Amniotic stem cell (primary cell): ENCODE measurements at places on chromosomes 6 and 20.

DNA sequence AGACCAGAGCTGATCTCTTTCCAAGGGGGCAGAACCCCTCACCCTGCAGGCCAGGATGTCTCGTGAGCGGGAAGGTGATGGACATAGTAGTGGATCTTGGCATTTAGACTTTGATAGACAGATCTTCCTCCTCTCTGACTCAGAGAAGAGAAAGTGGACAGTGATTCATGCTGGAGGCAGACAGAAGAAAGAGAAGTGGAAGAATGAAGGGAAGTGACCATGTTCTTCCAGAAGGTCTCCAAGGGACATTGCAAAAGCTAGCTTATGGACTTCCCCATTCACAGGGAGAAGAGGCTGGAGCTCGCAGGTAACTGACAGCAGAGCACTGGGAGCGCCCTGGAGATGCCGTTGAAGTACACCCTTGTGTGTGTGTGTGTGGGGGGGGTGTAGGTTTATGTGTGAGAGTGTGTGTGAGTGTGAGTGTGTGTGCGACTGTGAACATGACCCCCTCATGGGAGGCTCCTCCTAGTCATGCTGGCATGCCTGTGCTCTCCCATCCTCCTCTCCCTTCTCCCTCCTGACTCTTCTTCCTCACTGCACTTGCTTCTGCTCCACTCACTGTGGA, 8.0 kb upstream of the RAET1L start:
- no peak for DNase-seq

DNA sequence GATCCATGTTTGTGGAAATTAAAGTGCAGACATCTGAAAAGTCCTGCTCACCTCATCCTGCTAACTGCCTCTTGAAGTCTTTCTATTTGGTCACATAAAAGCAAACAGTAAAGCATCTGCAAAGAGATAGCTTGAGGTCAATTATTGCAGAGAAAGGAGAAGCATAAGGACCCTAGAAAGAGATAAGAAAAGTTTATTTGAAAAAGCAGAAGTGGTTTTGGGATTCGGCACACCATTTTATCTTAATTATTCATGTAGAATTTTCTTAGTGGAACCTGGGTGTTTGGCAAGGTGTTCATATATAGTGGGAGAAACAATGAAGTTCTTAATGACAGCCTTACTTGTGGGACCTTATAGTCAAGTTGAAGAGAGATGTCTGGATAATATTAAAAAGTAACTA, 280.8 kb downstream of the CENPW start:
- DNase-seq, result no peak

DNA sequence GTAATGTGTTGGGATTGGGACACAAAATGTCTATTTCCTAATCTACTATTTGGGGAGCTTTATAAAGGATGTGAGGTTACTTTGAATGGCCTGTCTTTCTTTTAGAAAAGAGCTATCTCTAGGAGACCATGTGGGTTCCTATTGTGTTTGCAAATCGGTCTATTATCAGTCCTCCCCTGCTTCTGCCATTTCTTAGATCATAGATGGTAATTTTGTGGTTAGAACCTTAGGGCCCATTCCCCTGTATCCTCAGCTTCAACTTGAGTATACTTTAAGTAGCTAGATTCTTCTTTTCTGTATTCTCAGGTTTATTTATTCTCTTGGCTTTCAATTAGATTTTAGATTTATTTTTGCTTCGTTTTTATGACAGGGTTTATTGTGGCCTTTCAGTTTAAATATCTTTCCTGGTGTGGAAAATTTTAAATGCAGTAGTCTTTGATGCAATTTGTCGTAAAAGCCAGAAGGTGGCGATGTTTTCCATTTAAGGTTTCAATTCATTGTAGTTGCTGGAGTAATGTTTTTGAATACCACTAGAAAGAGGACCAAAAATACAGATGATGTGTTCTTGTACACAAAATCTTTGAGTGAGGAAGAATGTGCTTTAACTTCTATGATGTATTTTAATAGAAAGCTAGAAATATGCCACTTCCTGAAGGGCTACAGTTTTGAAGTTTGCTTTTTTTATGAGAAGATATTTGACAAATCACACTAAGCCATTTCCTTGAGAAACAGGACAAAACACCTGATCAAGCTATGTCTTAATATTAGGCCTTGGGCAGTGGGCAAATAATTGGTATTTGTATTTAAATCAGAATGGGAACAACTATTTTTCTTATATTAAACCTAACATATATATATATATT, 20.3 kb downstream of the TBPL1 start:
- no peak for DNase-seq

GRCh38 chr6:125773387-125774341, 17.1 kb upstream of the NCOA7 start:
- DNase-seq, result no peak

DNA sequence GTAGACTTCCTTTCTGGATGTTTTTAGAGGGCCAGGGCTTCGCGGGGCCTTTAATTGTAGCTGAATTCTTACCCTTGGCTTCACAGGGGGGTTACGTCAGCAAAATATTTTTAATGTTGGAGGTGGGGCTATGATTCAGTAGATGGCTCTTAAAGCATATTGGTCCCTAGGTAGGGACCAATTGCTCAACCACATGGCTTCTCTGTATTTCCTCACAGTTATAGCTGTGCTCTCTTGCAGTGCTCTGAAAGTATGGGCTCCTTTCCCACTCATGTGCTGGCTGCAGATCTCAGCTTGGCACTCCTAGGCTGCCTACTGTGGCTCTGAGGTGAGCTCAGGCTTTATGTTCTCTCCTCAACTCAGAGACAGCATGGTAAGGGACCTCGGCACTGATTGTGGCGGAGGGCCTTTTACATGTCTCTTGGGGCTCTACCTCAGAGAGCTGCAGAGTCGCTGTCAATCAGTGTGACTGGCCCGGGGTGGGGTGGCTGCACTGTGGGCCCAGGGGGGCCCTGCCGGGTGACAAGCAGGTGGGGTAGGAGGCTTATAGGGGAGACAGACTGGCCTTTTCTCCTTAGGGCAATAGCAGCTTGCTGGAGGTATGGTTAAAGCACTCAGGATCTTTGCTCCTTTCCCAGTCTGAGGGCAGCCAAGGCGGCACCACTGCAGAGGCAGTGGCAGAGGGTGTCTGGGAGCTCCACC, 318.0 kb downstream of the DOK5 start:
- DNase-seq, result no peak

DNA sequence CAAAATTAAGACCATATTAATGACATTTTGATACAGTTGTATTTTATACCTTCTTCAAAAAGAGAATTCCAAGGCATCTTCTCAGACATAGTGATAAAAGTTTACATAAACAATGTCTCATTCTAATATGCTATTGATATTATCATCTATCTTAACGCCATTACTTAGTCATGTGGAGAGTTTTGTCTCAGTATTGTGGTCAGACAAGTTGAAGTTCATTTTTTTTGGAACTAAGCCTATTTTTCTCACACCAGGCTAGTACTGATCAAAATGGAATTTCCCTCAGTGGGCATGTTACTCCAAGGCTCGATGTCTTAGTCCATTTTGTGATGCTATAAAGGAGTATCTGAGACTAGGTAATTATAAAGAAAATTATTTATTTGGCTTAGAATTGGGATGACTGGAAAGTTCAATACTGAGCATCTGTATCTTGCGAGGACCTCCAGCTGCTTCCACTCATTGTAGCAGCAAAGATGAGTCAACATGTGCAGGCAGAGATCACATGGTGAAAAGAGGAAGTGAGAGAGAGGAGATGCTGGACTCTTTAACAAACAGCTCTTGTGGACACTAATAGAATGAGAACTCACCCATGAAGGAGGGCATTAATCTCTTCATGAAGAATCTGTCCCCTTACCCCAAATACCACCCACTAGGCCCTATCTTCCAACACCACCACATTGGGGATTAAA, 825.5 kb upstream of the MANEA start:
- no peak for DNase-seq

DNA sequence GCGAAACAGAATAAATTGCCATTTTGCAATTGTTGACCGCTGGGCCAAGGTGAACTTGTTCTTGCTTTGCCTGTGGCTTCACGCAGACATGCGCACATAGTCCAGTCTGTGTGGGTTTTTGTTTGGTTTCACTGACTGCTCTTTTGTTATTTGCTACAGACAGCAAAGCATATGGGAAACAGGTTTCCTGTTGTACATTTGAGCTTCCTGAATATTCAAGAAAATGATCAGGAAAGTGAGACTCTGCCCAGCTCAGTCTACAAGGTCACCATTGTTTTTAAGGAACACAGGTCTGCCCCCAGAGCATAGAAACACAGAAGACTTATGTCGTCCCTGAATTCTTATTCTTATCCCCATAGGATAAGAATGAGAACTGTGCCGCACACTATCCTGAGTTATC, 55.6 kb downstream of the SASH1 start:
- DNase-seq, result no peak

- no peak for DNase-seq
These were observed 122.8 kb upstream of the HSF2 start for GRCh38 chr6:122276637-122277036.

GRCh38 chr20:3092611-3093379, 8.3 kb upstream of the AVP start:
- DNase-seq, result no peak

DNA sequence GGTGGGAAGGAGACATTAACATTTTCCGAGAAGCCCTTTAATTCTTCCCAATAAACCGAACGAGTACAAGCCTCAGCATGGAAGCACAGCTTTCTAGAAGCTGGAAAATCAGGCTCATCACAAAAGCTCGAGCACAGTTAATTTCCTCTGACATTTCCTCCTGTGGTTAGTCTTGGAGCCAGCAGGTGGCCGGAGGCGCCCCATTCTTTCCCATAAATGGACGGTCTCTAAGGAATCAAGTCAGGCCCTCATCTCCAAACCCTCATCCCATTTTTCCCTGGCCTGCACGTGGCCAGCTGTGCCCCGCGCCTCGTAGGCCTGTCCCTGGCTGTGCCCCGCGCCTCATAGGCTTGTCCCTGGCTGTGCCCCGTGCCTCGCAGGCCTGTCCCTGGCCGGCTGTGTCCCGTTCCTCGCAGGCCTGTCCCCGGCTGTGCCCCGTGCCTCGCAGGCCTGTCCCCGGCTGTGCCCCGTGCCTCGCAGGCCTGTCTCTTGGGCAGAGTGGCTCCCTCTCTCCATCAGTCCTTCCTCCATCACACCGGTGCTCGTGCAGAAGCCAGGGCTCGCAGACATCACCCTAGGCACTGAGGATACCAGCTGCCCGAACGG, 19.7 kb upstream of the NTSR1 start:
- no peak for DNase-seq

GRCh38 chr6:31558631-31559500, 11.5 kb downstream of the NFKBIL1 start:
- no peak for DNase-seq

GRCh38 chr6:29631860-29632731, 887 bp downstream of the GABBR1 start:
- DNase-seq, result no peak

DNA sequence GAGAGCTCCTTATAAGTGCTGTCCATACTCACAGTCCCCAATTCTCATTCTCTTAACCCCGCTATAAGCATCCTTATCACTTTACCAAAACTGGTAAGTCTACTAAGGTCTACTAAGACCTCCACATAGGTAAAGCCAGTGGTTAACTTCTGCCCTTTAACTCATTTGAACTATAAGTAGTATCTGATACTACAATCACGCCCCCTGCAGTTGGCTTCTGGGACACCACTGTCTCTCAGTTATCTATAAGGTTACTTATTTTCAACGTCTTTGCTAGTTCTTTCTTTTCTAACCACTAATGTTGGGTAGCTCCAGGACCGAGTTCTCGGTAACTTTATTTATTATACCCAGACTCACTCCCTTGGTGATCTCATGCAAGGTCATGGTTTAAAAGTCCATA, 142.6 kb downstream of the ARHGAP18 start:
- DNase-seq, result no peak

DNA sequence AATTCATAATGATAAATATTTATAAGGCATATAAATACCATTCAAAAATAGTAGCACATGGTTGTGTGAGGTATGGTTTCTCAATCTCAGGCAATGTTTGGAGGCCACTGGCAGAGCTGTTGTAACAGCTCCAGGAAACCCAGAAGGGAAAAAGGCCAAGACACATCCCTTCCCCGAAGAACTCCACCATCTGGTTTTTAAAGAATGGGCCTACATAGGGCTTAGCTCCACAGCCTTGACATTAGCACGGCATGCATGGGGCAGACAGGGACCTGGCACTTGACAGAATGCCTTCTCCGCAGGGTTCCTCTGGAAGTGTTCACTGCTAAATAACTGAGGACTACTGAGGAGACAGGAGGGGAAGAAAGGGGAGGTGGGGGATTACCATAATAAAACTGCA, 16.1 kb upstream of the FOXO3 start:
- no peak for DNase-seq

DNA sequence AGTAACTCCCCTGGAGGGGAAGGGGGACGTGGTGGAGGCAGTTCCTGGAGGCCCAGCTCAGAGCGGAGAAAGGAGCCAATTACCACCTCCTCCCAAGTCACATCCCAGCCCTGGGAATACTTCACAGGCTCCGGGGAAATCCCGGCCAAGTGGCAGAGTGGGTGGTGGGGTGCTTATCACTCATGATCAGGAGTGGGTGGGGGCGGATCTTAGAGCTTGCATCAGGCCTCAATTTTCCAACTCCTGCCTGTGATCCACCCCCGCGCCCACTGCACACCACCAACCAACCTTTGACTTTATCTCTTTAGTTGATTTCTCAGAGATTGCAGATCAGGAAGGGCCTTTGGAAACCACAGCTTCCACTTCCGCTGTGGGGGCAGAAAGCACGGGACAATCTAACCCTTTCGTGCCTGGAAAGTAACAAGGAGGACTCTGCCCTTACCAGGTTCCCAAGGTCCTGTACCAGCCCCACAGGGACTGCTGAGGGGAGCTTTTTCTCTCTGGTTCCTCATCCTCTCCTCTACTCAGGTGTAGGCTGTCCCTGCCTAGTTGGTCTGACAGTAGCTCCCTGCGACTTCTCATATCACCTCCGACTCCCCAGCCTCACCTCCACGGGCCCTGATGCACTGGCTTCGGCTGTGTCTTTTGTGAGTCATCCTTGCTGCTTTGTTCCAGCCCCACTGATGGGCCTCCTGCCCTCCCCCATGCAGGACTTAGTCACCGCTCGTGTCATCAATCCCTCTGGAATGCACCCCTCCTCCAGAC, 24.9 kb upstream of the IER3 start:
- DNase-seq, result peak; percentile 86
